T-helper 2 cell (primary cell): ENCODE measurements at places on chromosomes 7 and 10.

DNA sequence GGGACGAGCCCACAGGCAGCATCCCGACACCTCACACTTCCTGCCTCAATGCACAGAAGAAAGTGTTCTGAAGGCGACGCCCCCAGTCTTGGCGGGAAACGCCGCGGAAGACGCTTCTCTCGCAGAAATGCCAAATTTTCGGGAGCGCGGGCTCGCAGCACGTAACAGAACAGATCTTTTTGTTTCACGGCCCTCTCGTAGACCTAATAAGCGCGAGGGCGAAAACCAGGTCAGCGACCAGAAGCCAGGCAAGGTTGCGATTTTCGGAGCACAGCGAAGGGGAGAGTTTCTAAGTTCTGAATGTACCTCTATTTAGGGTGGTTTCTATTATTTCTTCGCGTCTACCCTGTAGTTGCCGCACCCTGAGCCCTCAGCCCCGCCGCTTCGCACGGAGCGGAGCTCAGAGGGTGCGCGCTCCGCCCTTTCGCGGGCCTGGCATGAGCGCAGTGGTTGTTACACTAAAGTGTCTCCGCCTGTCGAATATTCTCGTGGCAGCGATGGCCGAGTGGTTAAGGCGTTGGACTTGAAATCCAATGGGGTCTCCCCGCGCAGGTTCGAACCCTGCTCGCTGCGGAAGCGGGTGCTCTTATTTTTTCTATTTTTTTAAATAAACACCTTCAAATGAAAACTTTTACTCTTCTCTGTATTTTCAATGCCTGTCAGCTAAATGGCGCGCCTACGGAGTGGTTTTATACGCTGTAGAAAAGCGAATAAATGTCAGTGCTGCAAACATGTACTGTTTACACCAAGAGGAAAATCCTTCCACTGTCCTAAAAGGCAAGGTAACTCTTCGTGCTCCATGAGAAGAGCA, 68.2 kb upstream of the CTNNA3 start:
- DNase-seq = peak; percentile 95

DNA sequence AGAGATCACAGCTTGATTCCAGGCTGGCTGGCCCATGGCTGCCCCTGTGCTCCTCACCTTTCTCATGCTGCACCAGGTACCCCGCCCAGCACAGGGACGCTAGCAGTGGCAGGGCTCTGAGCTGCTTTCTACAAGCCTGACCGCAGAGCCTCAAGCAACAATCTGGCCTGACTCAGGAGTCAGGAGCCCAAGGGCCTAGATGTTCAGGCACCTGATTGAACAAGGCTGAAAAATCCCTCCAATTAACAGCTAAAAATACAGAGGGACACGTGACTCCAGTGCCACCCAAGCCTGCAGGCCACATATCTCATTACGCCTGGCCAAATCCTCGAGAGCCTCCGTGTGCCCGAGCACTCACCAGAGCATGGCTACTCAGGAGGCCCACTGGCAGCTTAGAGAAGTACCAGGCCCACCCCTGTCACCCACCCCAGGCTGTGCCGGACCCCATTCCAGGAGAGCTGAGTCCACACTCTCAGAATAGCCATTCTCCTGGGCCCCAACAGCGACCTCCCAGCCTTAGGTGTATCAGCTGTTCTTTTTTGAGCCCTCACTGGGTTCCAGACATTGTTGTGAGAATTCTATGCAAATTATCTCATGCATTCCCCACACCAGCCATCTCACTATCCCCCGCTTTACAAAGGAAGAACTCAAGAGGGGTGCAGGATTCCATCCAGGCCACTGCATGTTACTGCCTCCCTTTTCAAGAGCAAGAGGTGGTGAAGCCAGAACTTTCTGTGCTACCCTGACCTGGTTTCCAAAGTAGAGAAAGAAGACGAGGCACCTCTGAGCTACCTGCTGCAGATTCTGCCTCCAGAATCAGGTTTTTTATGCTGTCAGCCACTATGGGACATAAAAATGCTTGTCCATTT, 98.3 kb downstream of the COL13A1 start:
- no peak for DNase-seq

- DNase-seq = no peak
These were observed 24.6 kb downstream of the TYW1 start for GRCh38 chr7:67021260-67021659.

DNA sequence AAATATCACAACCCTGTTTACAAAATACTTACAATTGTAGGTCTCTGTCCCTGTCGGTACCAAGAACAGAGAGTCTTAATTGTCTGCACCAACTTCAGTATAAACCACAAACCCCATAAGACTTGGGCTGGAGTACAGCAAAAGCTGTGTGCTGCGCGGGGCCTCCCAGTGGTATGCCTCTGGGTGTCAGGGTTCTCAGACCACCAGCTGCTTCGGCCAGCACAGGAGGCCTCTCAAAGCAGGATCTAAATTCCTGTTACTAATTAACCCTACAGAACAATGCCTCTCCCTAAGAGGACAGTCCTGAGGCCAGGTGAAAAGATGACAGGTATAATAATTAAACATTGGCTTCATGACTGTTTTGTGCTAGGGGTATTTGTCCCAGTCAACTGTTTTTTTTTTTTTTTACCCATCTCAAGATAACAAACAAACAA, 957 bp upstream of the SVIL start:
- DNase-seq = peak; percentile 73

DNA sequence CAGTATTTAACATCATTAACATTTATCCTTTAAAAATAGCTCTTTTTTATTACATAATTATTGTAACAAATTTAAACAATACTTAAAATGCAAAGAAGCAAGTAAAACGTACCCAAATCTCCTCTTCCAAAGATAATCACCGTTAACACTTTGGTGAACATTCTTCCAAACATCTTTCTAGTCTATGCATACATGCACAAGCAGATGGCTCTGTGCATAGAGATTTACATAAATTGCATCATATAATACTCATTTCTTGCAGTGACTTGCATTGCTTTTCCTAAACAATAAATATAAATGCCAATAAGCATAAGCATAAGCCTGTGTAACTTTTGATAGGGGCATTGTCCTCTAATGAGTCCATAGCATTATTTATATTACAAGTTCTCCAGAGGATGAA, 89.4 kb upstream of the PALS2 start:
- DNase-seq = no peak

- no peak for DNase-seq
These were observed 640.0 kb downstream of the ACTR3B start for GRCh38 chr7:153399554-153399940.

DNA sequence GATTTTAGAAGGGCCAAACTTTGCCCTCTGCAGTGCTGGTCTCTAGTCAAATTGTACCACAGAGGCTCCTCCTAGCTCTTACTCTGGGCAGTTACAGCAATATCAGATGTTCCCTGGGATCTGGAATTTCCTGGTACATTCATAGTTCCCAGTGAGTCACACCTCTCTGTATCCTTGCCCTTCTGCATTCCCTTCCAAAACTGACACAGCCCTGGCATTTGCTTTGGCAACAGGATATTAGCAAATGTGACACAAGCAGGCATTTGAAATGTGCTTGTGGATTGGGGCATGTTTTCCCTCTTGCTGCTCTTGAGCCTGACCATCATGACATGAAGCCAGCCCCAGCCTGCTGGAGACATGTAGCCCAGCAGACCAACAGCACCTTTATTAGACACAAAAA, 284.7 kb upstream of the AKR1E2 start:
- DNase-seq = no peak

DNA sequence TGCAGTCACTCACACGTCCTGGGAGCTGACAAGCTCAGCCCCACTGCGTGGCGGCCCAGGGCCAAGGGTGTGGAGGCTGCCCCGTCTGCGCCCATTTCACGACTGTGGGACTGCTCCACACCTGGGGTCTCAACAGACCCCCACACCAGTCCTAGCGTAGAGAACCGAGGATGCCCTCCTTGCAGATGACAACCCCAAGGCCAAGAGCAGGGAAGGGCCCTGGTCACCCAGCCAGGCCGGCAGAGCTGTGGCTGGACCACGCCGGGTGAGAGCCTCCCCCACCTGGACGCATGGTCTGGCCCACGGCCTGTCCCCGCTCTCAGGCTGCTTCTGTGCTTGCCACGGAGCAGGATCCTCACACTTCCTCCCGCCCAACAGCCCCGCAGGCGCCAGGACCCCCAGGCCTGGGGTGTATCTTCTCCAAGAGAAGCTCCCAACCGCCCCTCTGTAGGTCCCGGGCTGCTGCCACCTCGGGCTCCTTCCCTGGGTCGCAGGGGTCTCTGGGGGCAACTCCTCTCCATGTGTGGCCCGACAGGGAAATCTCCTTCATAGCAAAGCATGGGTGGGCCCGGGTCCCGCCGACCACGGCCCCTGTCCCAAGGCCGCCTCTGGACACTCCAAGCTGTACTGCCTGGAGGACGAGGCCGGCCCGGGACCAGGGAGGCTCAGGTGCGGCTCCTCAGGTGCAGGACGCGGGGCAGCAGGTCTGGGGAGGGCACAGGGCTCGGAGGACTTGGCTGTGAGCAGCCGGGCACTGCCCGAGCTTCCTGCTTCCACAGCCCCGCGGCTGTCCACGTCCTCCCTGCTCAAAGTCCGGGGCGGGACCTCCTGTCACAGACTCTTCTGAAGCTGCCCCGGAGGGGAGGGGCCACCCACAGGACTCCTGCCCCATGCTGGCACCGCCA, 88.8 kb downstream of the FOXL3 start:
- no peak for DNase-seq

- no peak for DNase-seq
These were observed 91.3 kb downstream of the PCGF5 start for GRCh38 chr10:91311601-91312381.

- no peak for DNase-seq
These were observed 218.8 kb downstream of the IPMK start for GRCh38 chr10:58048936-58049335.

- DNase-seq = no peak
These were observed 45.2 kb upstream of the AKR1E2 start for GRCh38 chr10:4780782-4781181.

- DNase-seq = no peak
These were observed 25.1 kb downstream of the PRKAG2 start for GRCh38 chr7:151851782-151852181.

GRCh38 chr7:70298780-70299471, 700.7 kb downstream of the AUTS2 start:
- no peak for DNase-seq

GRCh38 chr10:81213370-81213769, 661.6 kb upstream of the NRG3 start:
- DNase-seq = no peak

DNA sequence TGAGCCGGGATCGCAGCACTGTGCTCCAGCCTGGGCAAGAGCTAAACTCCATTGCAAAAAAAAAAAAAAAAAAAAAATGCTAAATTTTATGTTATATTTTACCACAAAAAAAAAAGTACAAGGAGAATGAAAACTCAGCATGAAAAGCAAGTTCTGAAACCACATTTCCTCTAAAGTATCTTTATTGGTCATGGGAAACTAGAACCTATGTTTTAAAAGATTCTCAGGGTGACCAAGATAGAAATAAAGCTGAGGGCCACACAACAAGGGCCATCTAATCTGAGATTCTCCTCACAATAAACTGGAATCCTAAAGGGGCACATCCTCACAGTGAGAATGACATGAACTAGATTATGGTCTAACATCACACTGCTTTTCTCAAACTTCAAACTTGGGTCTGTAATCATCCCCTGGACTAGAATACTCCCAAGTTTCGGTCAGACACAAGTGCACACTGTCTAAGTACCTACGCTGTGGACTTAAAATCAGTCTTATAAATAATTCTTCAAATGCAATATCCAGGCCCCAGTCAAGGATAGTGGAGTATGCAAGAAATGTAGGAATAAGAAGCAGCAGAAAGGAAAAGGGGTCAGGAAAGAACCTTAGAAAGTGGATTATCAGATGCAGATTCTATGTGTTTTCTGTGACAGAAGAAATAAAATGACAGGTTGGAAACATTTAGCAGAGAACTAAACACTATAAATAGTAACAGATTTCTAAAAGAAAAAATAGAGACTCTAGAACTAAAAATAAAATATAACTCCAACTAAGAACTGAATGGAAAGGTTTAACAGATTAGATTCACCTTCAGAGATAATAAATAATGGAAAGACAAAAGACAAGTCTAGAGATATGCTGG, 49.9 kb downstream of the COA1 start:
- no peak for DNase-seq

DNA sequence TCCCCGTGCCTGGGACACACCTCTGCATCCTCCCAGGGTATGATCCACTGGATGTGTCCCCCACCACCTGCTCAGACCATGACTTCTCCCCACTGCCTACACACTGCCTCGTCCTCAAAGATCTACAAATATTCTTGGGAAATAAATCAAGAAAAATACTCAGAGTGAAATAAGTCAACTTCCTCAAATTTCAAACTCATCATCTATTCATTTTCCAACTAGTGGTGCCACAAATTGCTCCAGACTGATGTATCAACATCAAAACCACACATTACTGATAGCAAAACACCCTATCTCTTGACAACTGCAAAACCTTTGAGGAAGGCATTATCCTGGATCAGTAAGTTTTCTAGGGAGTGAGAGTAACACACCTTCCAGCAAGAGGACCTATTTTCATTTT, 87.7 kb downstream of the GRB10 start:
- no peak for DNase-seq

DNA sequence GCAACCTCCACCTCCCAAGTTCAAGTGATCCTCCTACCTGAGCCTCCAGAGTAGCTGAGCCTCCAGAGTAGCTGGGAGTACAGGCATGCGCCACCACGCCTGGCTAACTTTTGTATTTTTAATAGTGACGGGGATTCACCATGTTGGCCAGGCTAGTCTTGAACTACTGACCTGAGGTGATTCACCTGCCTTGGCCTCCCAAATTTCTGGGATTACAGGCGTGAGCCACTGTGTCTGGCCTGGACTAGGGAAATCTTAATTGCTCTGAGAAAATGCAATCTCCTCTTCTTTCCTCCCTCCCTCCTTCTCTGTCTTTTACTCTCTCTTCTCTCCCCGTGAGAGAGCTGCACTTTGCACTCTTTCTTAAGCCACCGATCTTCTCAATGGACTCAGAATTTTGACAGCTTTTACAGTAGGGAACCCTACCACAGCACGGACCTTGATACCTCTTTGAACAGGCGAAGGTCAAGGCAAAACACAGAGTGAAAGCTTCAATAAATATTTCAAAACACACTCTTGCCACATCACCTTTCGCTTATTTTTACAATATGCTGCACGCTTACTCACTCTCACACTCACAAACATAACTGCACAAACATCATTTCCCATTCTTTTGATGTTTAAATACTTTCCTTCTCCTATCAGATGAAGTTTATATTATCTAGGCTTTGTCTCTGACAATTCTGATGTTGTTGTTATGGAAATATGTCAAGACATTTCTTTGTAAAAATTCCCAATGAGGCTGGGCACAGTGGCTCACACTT, 173.4 kb upstream of the NRP1 start:
- no peak for DNase-seq
